GM04504 (cell line): ENCODE measurements at places on chromosomes 16 and 17.

DNA sequence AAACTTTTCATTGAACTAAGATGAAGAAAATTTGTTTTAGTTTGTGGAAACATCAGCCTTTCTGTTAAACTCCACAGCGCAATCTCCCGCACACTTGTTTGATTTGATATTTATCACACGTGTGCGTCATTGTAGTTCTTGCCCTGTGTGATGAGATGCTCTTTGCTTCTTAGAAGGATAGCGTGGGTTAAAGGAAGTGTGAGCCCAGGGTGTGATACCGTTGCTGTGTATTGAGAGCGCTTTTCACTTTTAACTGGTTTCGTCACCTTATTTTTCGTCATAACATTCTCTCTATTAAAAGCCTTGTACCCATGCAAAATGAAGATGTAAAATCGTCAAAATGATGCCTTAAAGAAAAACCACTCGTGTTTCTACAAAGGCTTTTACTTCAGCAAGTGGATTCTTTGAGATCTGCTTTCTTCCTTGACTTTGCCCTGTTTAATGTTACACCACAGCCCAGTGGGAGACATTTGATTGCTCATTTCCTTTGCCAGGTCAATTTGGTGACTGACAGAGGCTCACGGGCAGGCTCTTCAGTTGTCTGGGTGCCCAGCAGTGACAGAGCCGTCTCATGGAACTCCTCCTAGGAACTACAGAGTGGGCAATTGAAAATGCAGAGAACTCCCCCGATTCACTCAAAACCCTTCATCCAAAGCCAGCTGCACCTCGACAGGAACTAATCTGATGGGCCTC is 61.1 kb downstream of the RPA1 start:
- DNase-seq, result no peak

GRCh38 chr17:28643983-28644786 is 773 bp downstream of the BLTP2 start:
- DNase-seq, result peak; percentile 16

GRCh38 chr17:50079334-50080095 is 15.6 kb upstream of the PDK2 start:
- no peak for DNase-seq

- no peak for DNase-seq
These were observed 11.5 kb downstream of the CDH13 start for GRCh38 chr16:82638095-82638798.

- peak; percentile 81 for DNase-seq
These were observed 35.9 kb downstream of the CMTM4 start for GRCh38 chr16:66660422-66661209.

DNA sequence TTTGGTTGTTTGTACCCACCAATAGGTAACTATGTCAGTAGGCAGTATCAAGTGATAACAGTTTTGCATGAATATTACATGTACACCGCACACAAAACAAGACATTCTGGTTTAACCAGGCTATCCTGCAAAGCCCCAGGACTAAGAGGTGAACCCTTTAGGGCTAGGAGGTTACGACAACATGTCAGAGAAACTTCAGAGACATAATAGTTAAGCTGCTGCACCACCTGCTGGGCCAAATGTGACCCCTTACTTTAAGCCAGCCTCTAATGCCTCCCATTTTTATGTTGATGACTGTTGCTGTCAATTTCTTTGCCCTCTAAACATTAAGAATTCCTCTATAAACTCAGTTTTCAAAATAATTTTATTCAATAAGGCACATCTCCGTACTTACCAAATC is 15.4 kb downstream of the SRP68 start:
- DNase-seq, result no peak

DNA sequence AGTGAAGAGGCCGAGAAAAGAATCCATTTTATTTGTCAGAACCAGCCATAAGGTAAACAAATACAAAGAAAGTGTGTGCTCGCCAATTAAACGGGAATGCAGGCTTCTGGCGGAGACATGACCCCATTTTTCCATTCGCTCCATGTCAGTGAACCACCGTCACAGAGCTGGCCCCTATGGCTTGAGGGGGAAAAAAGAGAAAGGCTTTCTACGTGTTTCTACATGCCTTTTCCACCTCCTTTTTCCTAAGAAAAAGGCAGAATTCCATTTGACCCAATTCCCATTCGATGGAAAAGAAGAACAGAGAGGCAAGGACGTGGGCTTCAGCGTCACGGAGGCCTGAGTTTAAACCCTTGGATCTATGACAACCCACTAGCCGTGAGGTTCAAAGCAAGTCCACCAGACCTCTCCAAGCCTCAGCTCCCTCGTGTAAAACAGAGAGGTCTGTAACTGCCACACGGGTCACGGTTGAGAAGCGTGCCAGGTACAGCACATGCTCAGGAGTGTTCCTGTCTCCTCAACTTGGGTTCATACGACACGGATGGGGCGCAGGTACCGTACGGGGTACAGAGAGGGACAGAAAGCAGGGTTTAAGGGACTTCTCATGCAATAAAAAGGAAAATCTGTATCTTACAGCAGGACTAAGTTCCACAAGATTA is 91.9 kb downstream of the NXN start:
- DNase-seq, result no peak

DNA sequence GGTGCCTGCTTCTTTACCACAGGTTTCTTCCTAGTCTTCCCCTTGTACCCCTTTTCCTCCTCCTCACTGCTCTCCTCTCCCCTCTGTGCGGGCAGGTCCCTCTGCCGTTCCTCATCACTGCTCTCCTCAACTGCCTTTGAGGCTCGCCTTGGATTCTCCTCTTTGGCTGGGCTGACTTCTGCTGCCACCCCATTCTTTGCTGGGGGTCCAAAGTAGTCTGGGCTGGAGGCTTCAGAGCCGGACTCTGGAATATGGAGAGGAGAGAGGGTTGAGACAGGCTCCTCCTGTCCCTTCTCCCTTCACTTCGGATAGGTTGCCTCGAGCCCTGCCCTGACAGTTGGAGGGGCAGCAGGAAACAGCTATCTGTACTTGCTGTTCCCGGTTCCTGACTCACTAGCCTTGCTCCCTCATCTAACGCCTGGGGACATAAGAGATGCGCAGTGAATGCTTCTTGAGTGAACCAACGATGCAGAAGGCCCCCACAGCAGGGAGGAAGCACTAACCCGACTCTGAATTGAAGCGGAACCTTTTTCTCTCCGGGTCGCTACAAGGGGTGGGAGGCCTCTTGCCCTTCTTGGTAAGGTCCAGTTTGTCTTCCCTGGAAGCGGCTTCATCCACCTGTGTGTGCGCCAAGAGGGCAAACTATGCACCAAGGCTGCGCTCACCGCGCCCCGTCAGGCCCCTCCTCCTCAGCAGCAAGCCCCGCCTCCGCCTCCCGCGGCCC is 655 bp downstream of the HIRIP3 start:
- peak; percentile 39 for DNase-seq

GRCh38 chr16:85570735-85571562 is 42.2 kb upstream of the GSE1 start:
- DNase-seq, result no peak

- no peak for DNase-seq
These were observed 4.9 kb downstream of the FOXC2 start for GRCh38 chr16:86571530-86571915.

DNA sequence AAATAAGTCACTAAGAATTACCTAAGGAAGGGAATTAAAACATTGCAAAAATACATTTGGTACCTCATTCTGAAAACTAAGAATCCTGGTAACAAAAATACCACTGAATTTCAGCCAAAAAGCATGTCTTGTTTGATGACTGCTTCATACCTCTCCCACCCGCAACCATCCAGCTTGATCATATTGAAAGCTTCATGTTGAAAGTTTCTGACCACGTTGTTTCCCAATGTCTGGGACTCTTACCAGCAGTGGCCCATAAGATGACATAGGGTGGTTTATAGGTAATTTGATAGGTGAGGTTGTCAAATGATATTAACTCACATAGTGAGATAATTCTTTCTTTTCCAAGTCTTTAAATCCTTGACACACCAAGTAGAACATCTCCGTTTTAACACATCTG is 139.3 kb downstream of the CDH11 start:
- DNase-seq, result no peak

DNA sequence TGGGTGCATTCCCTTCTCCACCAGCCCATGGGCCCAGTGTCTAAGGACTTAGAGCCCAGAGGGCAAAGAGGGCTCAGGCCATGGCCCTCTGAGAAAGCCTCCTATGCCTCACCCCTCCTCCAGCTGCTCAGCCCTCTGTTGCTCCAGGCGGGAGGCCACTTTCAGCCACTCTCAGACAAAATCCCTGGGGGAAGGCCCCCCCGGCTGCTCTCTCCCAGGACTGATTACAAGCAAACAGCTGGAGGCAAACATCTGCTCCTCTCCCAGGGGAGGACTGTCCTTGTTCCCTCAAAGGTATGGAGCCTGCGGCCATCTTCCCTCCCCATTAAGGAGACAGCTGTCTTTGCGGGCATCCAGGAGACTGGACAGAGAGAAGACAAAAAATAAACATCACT is 54.9 kb upstream of the DLX4 start:
- DNase-seq, result no peak

DNA sequence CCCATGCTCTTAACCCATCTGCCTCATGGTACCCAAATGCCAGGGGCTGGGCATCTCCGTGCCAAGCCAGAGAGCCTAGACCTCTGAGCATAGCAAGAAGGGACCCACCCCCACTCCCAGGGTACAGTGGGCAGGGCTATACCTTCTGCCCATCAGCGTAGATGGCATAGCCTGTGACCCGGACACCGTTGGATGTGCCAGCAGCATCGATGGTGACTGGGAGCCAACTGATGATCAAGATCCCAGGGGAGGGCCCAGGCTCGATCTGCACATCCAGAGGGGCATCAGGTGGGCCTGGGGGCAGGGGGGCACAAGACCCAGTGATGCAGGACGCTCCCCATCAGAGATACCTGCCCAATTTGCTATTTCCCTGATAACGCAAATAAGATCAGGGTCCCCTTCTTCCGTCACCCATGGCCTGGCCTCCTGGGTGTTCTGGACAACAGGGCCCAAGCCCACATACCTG is 17.1 kb downstream of the TSPOAP1 start:
- DNase-seq, result no peak

GRCh38 chr17:80308692-80309517 is 48.3 kb downstream of the RNF213 start:
- no peak for DNase-seq

DNA sequence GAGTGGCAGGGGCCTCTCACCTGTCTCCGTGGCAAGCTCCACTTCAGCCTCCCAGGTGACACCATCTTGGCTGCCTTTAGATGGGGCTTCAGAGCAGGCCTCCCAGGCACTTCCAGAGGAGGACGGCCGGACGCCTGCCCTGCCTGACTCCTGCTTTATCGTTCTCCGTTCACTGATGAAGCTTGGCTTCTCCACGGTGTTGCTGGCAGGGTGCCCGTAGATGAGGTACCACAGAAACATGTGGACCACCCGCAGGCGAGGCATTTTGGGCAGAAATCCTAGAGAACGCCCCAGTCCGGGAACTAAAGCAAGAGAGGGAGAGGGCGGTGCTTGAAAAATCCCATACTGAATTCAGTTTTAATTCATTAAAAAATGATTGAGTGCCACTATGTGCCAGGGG is 54.5 kb downstream of the GTF3C1 start:
- DNase-seq, result no peak

DNA sequence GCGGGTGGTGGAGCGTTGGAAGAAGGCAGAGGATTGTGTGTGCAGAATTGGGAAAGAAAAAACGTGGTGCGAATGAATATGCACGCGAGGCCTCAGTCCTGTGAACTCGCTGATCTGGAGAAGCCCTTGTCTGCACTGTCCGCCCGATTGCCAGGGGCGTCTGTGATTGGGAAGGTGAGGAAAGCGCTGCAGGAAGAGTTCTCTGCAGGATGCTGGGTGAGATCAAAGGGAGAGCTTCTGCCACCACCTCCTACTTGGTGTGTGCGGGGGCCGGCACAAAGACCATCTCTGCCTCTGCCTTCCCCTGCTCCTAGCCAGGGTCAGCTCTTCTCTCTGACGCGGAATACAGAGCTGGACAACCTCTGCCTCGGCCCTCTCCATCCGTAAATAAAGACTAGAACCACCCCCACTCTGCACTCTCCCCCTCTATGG is 841 bp upstream of the RAB5C start:
- DNase-seq, result no peak

DNA sequence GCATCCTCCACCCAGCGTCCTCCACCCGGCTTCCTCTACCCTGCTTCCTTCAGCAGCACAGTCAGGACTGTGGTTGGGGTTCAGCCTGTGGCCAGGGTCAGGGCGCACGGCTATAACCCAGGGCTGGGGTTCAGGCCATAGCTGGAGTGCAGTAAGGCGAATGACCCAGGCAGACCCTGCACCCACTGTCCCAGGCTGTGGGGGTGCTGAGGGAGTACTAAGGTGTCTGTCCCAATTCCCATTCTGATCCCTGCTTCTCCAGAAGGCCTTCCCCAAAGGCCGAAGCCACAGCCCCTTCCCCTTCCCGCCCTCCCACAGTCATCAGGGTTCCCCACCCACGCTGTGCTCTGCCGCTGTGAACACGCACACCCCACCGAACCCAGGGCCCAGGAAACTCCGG is 12.4 kb downstream of the EMC6 start:
- DNase-seq, result no peak

DNA sequence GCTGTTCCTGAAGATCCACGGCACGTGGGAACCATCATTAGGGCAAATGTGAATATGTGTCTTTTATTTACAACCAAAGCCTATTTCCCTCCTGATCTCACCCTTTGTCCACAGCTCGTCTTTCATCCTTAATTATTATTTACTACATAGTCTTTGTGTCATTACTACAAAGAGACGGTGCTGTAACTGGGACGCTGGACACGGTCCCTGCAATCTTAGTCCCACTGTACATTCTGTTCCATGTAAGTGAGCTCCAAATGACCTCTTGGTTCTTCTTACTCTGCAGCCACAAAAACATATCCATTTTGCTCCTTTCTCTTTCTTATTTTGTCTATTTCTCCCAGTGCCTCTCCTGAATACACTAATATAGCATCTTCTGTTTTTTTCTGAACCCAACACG is 12.7 kb upstream of the KRT23 start:
- no peak for DNase-seq

GRCh38 chr16:76195056-76195455 is 82.1 kb upstream of the CNTNAP4 start:
- DNase-seq, result no peak

- no peak for DNase-seq
These were observed 27.3 kb downstream of the ACSF3 start for GRCh38 chr16:89120921-89121351.

- DNase-seq, result no peak
These were observed 51.8 kb downstream of the PIMREG start for GRCh38 chr17:6496116-6496481.

DNA sequence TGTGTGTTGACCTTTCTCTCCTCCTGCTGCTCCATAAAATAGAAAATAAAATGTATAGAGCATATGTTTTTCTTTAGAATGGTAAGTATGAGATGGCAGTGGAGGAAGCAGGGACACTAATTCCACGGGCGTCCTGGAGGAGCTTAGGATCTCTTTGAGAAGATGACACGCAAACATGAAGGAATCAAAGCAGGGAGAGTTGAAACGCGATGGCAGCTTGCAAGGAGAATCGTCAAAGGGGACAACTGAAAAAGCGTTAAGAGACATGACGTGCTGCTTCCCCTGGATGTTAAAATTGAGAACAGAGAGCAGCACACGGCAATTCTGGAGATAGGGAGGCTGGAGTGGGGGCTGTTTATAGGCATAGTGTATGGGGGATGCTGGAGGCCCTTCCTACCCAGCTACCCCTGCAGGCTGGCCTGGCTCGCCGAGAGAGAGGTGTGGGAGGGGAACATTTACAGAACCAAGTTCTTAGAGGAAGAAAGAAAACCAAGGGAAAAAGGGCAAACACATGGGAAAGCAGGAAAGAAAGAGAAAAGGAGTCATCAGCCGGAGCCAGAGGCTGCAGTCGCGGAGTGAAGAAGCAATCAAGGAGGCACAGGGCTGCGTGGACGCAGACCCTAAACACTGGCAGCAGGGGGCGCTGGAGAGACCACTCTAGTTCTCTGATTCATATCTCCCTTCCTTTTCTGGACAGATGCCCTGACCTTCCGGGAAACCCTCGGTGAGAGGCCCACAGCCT is 55.8 kb downstream of the MYH13 start:
- no peak for DNase-seq
